ENCODE measurements at places on chromosomes 6 and 20.

DNA sequence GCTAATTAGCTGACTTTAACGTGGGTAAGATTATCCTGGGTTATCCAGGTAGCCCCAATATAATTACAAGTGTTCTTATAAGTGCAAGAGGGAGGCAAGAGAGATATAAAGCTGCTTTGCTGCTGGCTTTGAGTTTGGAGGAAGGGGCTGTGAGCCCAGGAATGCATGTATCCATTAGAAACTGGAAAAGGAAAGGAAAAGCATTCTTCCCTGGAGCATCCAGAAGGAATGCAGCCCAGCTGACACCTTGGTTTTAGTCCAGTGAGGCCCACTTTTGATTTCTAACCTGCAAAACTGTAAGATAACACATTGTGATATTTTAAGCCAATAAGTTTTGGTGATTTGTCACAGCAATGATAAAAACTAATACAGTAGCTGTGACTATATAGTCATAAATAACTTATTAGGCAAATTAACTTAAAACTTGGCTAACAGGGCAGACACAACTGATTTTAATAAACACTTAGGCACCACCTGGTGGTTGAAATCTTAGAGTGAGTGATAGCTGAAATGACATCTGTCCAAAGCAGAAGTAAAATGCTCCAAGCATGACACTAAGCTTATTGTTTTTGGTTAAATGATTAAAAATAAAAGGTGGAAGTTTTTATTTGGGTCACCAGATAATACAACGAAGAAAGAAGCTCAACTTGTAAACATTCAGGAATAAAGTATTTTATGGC is 35.6 kb downstream of the ADGRF4 start:
- DNase-seq = no peak

GRCh38 chr6:75287424-75287823 is 2.8 kb upstream of the TMEM30A start:
- DNase-seq = no peak

GRCh38 chr6:90028066-90028778 is 134.0 kb downstream of the GJA10 start:
- no peak for DNase-seq

GRCh38 chr6:43271103-43271815 is 26.8 kb upstream of the SLC22A7 start:
- no peak for DNase-seq

GRCh38 chr6:61562098-61562497 is 723.9 kb downstream of the KHDRBS2 start:
- no peak for DNase-seq

DNA sequence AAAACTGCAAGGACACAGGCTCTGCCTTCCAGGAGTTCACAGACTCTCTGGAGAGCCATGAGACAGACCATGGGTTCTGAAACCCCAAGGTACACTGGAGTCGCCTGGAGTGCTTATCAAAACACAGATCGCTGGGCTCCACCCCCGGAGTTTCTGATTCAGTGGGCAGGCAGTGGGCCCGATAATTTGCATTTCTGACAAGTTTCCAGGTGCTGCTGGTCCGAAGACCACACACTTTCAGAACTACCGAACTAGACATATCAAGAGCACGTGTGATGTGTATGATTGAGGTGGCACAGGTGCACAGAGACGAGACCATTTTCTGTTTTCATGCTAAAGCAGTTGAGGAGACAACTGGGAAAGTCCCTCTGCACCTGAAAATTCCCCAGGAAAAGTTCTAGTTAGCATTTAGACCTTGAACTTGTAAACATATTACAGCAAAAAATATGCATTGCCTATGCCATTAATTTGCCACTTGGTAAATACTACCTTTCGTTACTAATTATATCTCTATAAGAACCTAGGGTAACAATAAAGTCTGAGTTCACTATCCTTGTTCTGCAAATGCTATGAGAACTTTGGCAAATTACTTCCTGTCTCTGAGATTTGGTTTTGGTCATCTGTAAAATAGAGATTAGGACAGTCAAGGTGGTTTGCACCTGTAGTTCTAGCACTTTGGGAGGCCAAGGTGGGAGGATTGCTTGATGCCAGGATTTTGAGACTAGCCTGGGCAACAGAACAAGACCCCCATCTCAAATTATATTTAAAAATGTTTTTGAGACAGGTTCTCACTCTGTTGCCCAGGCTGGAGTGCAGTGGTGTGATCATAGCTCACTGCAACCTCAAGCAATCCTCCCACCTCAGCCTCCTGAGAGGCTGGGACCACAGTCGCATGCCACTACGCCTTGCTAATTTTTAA is 14.3 kb upstream of the PIM1 start:
- DNase-seq = peak; percentile 40

DNA sequence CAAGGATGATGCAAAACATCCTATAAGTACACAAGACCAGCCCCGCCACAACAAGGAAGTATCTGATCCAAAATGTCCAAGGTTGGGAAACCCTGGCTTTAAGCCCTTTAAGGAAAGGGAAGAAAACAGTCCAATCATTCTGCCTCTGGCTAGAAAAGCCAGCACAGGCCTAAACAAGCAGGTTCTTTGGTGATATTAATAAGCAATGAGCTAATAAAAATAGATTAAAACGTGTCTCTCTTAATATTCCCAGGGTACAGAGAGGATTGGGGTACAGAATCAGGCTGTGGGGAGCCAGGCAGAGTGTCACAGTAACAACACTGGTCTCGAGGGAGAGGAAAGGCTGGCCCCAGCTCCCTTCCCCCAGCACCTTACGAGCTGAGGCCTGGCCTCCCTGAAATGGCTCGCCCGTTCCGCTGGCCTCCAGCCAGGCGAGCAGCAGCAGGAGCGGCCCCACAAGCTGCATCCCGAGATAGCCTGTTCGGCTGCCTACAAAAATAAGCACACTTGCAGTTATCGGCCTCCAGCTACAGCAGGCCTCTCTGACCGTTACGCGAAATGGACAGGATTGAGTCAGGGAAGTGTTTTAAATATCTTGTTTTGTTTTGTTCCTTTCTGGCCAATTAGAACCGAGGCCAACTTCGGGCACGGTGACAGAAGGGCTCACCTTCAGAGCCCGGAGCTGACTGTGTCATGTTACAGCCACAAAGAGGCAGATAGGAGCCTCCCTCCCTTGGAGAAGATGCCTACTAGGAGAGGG is 4.0 kb upstream of the ZMYND8 start:
- no peak for DNase-seq

DNA sequence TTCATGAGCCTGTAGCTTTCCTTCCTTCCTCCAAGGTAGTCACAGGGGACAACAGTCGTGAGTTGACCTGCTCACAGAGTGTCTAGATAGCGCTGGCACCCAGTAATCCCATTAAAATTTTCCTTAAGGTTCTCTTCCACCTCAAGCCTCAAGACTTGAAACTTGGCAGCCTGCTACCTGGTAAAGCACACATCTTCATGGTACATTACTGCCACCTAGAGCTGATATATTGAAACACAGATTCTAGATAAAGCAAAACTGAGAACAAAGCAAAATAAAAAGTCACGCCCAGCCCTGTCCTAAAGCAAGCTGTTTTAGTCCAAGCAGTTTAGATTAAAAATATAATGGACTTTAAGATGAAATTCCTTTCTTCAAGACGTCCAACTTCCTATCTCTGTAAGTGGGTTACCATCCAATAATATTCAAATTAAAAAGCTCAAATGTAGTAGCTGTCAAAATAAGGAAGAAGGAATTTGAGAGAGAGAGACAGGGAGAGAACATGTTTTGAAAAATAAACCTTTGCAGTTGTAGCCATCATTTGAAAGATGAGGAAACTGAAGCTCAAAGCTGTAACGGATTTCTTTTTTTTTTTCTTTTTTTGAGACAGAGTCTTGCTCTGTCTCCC is 50.7 kb upstream of the CD83 start:
- no peak for DNase-seq

- no peak for DNase-seq
These were observed 66.5 kb downstream of the STK4 start for GRCh38 chr20:45032781-45033180.

- DNase-seq = no peak
These were observed 283.4 kb upstream of the PRDM1 start for GRCh38 chr6:105802703-105803102.

Measured in stimulated activated CD4-positive, alpha-beta T cell treated with anti-CD3 and anti-CD28 coated beads, Interleukin-1b, Interleukin-23, amount 100 ng/mL, for 4 hours (primary cell).